Peyer's patch (tissue), 4 donors: ENCODE measurements at places on chromosomes 7 and 10. TPM values are rescaled to one million over a fixed set of nuclear protein-coding genes. Genes with fewer than 3 reads are reported as not detected.

- DNase-seq: no peak
Measured at GRCh38 chr10:2834214-2834613, 233.1 kb upstream of the PFKP start.

The ANKRD30A gene
- not detected for total RNA-seq

The MMRN2 gene
- total RNA-seq: 8.7 TPM

GRCh38 chr7:22611758-22612079, 111.7 kb upstream of the STEAP1B start:
- no peak for DNase-seq

DNA sequence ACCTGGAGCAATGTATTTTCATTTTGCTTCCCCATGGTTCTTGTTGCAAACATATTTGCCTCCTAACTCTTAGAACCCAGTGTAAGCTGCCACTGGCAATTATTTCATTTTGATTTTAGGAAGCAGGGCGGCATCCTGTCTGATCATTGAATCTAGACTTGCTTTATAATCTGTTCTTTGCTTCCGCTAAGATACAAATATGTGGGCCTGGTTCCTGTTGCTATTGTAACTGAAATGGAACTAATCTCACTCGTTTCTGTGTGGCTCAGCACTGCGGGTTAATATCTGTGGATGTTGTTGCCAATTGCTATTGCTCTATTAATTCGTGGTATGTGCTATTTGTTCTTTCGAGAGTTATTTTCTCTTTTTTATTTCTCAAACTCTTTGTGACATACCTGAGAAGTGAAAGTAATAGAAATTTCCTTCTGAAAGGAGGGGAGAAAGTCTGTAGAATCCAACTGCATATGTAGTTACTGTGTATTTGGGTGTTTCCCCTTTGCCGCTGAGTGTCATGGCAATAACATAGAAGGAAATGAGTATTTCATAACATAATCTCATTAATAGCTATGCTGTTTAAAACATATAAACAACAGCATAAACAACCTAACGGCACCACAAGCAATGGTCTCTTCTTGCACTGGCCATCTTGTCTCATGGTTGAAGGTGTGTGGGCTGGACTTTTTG, 62.4 kb downstream of the FZD1 start:
- DNase-seq: no peak

The FFAR4 gene
- total RNA-seq: 2.5 TPM

GRCh38 chr10:110221044-110221720, 13.8 kb downstream of the MXI1 start:
- no peak for DNase-seq

DNA sequence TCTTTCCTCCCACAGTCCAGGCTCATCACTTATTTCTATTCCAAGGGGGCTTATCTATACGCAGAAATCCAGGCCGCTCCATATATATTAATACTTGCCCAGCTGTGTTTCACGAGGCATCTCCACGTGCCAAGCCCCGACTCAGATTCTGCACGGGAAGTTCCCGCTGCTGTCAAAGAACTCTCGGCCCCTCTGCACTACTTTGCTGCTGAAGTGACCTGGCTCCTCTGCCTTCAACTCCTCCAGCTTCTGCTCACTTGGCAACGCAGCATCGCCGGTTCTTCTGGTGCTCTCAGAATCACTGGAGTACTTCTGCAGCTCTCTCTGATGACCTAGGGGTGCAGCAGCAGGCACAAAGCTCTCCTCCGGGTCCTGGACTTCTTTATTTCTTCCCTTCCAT, 9.7 kb upstream of the CHST12 start:
- DNase-seq: no peak

The IGFBP3 gene
- total RNA-seq: 82.2 TPM

The SCRN1 gene
- 34.7 TPM for total RNA-seq

The IFIT2 gene
- 10.9 TPM for total RNA-seq

DNA sequence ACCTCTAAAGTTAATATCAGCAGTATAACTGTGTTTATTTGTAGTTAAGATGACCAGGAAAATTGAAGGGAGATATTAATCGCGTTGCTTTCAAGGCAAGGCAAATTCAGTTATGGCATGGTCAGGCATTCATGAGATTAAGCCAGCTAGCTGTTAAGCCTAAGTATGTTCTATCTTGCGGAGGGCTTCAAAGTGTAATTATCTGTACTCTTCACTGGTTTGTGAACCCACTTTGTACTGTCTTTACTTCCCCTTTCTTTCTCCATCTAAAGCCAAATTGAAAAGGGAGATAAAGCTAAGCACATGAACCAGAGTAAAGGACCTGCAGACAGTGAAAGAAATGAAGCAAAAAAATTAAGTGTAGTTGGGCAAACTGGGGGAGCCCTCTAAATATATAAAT, 483.1 kb upstream of the NRP1 start:
- DNase-seq: no peak

DNA sequence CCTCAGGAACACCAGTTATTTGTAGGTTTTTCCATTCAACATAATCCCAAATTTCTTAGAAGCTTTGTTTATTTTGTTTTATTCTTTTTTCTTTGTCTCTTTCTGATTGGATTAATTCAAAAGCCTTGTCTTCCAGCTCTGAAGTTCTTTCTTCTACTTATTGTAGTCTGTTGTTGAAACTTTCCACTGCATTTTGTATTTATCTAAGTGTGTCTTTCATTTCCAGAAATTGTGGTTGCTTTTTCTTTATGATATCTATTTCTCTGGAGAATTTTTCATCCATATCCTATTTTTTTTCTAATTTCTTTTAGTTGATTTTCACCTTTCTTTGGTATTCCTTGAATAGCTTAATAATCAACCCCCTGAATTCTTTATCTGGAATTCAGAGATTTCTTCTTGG, 58.5 kb downstream of the SLC18A2 start:
- no peak for DNase-seq

The CFTR gene
- 40.7 TPM for total RNA-seq

DNA sequence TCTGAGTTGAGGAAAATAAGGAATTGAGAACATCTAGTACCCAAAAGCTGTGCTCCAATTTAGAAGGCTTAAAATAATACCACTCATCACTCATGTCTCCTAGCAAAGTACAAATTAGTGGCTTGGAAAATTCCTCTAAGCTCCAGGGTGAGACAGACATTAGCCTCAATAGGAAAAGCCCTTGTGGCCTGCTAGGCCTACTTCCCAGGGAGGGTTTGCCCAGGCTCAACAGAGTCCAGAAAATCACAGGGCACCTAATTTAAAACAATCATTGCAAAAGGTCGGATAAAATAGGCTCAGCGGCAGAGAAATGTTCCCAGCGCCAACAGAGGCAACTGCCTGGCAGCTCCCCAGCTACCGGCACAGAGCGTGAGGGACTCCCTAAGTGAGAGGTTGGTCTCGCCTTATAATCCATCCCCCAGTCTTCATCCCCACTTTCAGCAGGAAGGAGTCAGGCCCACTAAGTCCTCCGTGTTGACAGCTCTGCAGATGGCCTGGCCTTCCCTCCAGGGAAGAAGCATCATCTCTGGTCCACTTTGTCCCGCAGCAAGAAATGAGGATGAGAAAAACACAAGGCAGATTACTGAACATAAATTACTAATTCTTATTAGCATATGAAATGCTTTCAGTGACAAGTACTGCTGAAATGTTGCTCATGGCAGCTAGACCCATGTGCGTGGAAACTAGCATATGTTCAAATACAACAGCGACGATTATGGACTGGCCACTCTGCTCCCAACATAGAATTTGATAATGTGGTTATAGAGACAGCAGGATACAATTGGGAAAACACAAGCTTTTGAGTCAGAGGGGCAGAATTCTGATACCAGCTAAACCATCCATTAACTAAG, 1177.7 kb upstream of the AUTS2 start:
- DNase-seq: no peak

DNA sequence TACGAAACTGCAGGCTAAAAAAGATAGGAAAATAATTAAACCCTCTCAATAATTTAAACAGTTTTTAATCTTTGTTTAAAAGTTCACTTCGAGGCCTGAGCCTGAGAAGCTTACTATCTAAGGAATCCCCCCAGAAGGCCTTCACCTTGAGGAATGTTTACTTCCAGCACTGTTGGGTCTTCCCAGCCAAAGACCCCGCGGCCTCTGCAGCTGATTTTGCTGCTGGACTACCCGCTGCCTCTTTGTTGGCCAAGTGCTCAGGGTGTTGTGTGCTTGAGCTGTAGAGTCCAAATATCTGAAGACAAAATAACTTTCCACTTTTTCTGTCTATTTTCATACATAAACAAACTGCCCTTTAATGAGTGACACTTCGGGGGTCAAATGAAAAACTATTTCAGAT, 292.7 kb downstream of the GLRX3 start:
- no peak for DNase-seq

- no peak for DNase-seq
Measured at GRCh38 chr7:44116789-44117666, 6.3 kb downstream of the POLD2 start.

The CHN2 gene
- 125 TPM for total RNA-seq

- no peak for DNase-seq
Measured at GRCh38 chr7:157357129-157358040, 20.6 kb downstream of the DNAJB6 start.

DNA sequence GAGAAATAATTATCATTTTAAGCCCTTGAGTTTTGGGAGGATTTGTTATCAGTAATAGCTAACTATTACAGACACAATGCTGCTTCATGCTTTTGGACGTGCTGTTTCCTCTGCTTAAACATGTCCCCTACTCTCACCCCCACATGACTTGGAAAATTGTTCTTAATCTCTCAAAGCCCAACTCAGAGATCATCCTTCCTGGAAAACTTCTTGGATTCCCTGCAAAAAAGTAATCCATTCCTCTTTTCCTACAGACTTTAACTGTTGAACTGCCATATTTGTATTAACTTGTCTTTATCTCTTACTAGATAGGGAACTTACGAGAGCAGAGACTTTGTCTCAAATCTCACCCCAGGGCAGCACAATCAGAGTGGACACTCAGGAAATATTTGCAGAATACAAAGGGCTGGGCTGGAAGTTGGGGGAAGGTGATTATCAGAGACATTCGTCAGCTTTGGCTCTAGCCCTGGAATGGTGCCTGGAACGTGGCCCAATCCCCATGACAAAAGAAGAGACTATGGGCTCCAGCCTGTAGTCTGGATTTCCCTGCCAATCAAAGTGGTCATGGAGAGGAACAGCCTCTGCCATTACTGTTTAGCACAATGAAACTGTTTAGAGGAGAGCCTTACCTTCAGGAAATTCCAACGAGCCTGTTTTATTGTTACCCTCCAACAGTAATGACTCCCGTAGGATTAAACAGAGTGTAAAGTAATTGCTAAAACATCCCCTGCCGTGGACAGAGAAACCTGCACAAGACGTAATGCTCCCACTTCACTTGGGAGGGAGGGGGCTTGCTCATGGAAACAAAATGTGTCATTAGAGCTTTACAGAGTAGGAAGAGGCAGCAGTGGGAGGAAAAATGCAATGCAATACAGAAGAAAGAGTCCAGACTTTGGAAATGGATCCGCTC, 140.4 kb upstream of the AUTS2 start:
- DNase-seq: no peak

GRCh38 chr10:132316133-132316532, 8.4 kb upstream of the STK32C start:
- no peak for DNase-seq

GRCh38 chr10:30007406-30007805, 52.0 kb downstream of the JCAD start:
- DNase-seq: no peak

- no peak for DNase-seq
Measured at GRCh38 chr7:157938211-157938610, 601.4 kb downstream of the DNAJB6 start.

The ITIH5 gene
- total RNA-seq: 1.9 TPM

- no peak for DNase-seq
Measured at GRCh38 chr7:157519798-157520244, 183.0 kb downstream of the DNAJB6 start.

DNA sequence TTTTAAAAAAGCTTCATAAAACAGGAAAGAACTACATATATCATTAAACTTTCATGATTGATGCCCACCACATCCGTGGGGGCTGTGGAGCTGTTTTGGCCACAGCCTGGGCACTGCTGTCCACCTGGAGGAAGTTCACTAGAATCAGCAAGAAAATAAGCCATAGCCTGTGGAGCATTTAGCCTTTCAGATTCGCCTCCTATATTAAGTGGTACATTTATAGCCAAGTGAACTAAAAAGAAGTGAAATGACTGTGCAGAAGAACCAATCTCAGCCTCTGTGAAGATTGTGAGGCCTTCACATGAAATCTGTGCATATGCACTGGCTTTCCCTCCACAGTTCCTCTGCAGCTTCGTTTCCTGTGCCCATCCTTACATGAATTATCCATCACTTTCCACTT, 23.5 kb downstream of the WNT16 start:
- no peak for DNase-seq

GRCh38 chr7:27082171-27082570, 13.6 kb downstream of the HOXA1 start:
- no peak for DNase-seq

DNA sequence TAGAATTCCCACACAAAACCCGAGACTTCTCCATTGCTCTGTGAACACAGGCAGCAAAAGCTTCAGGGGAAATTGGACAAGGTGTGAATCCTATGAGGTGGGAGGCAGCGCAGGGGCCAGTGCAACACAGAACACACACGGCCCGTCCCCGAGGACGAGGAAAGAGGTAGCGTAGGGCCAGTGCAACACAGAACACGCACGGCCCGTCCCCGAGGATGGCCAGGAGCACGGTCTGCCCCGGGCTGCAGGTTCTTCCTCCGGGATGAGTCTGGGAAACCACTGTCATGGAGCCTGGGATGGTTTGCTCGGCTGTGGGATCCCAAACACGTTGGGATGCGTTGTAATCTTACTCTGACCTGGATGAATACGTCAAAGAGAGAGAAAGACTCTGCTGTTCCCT, 432.1 kb downstream of the GLRX3 start:
- no peak for DNase-seq

The PNLIPRP3 gene
- total RNA-seq: not detected

DNA sequence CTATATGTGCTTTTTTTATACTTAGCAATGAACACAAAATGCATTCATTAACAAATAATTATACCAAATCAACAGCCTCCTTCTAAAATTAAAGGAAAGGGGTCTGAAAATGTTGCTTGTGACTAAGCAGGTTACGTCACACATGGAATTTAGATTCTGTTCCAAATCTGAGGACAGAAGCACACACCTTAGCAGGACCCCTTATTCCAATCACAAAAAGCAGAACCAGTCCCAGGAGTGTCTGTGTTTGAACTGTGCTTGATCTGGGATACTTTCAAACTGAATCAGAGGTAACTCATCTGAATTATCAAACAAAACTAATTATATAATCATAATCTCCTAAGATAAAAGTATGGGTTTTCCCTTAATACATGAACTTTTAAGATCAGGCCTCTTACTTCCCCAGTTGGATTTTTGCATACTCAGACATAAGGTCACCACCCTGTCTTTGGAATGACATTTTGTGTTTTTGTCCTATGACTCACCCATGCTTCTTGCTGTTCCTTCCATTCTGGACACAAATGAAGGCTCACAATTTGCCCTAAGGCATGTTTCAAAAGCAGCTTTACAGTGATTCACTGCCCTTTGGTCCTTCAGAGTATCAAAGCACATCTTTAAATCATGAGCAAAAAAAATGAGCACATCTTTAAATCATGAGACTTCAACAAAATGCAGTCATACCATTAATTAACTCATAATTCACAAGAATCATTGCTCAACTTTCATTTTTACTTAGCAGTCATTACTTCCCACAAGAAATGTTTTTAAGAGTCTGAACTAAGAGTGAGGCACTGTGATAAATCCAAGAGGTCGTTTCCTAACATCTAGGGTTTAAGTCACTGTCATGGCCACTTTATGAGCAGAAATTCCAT, 35.5 kb downstream of the SEMA3C start:
- no peak for DNase-seq
